ACHN (cell line): ENCODE measurements at places on chromosomes 1 and 21.
A peak's percentile ranks its signal among the peaks of the same experiment; 100 is the strongest.

GRCh38 chr1:211695135-211695816 lies 19.9 kb upstream of the NEK2 start:
- DNase-seq, result no peak

GRCh38 chr1:175597969-175598765 lies 145.2 kb downstream of the TNR start:
- DNase-seq, result no peak

DNA sequence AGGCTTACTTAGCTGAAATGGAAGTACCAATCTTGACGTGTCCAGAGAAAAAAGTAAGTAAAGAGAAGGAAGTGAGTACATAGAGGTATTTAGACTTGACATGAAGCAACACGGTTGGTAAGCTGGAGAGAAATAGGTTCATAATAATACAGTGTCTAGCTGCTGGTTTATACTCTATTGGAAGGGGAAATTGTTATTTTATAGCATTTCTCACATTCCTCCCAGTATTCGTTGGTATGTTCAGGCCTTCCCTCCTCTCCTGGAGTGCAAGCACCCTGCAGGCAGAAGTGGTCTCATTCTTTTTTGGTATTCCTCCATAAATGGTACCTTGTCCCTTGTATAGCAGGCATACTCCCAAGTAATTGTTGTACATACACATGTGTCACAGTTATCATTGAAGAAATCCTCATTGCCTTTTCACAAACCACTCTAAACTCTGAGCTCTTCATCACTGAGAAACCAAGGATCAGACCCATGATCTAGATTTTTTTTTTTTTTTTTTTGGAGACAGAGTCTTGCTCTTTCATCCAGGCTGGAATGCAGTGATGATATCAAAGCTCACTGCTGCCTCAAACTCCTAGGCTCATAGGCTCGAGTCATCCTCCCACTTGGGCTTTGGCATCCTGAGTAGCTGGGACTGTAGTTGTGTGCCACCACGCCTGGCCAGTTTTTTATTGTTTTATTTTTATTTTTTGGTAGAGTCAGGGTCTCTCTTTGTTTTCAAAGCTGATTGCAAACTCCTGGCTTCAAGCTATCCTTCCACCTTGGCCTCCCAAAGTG lies 9.8 kb upstream of the IPO9 start:
- DNase-seq, result no peak

- DNase-seq, result peak; percentile 8
These were observed 46.7 kb upstream of the CXADR start for GRCh38 chr21:17466166-17466565.

- peak; percentile 67 for DNase-seq
These were observed 201.0 kb downstream of the HS2ST1 start for GRCh38 chr1:87115317-87115890.

DNA sequence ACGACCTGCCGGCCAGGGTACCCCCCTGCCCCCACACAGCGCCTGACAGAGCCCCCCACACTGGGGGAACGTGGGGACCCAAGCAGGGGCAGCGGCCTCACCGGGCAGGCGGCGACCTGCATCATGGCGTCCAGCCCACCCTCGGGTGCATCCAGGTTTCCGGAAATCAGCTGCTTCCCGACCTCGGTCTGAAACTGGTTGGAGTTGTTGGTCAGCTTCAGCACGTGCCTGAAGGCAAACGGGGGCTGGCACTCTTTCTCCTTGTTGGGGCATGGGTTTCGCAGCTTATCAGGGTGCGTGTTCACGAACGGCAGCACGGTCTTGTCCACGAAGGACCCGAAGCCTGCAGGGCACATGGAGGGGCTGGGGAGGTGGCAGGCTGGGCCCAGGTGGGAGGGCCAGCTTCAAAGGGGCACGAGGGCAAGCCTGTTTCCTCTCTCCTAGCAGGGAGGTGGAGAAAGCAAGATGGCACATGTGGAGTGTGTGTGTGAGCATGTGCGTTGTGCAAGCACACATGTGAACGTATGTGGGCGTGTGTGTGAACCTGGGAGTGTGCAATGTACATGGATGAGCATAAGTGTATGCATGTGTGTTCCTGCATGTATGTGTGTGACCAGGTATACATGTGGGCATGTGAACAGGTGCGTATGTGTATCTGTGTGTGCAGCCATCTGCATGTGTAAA lies 19.2 kb downstream of the ITGB2 start:
- no peak for DNase-seq

DNA sequence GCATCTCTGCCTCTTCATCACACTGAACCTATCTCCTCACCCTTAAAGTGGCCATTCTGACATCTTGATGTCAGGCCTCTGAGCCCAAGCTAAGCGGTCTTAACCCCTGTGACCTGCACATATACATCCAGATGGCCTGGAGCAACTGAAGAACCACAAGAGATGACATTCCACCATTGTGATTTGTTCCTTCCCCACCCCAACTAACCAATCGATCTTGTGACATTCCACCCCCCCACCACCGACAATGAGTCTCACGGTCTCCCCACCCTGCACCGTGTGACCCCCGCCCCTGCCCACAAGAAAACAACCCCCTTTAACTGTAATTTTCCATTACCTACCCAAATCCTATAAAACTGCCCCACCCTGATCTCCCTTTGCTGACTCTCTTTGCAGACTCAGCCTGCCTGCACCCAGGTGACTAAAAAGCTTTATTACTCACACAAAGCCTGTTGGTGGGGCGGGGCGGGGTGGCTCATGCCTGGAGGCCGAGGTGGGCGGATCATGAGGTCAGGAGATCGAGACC lies 21.0 kb upstream of the PINK1 start:
- DNase-seq, result no peak

- DNase-seq, result no peak
These were observed 602 bp downstream of the KIAA0319L start for GRCh38 chr1:35556484-35557117.

DNA sequence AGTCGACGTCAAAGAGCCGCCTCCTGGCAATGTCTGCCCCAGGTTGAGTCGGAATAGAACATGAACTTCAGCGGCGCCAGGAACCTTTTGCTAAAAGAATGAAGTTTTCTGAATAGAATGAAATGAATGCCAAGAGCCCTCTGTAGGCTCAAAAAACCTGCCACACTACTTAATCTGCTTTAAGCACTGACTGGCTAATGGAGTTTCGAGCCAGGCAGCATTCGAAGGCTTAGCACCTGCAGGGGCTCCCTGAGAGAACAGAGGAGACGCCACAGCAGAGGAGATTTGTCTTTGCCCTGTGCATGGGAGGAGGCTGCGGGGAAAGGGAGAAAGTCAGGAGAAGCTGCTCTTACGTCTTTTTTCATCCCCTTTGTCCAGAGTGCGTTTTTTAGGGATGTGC lies 641.7 kb downstream of the AJAP1 start:
- DNase-seq, result no peak

- peak; percentile 35 for DNase-seq
These were observed 43.5 kb downstream of the CHIA start for GRCh38 chr1:111334169-111334568.

DNA sequence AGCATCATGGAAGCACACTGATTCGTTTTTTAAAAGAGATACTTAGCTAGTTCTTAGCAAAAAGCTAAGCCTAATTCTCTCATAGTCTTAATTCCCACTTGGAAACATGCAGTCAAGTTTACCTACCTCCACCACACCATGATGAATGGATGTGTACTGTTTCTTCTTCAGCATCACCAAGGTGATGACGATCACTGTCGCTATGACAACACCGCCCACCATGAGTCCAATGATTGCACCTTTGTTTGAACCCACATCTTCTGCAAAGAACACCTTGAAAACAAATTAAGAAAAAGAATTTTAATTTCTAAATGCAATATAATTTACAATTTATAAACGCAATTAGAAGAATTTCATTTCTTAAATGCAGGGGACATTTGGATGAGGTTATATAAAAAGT lies 156.8 kb downstream of the GABPA start:
- no peak for DNase-seq
